ENCODE measurements at places on chromosomes 1 and 21.

- no peak for DNase-seq
Measured at GRCh38 chr21:42413500-42413899, 9.8 kb downstream of the UBASH3A start.

DNA sequence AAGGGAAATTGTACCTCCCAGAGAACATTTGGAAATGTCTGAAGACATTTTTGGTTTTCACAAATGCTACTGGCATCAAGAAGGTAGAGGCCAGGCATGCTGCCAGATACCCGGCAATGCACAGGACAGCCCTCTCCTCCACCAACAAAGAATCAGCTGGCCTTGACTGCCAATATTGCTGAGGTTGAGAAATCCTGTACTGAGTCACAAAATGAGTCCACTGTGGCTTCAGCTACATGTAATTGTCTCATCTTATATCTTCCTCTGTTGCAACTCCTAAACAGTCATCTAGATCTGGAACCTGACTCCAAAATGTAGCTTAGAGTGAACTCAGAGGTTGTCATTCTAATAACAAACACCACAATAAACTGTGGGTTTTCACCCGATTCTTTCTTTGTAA, 327.5 kb upstream of the POGK start:
- DNase-seq, result no peak

GRCh38 chr1:6342056-6342455, 51.5 kb downstream of the ACOT7 start:
- DNase-seq, result no peak

- no peak for DNase-seq
Measured at GRCh38 chr1:219140303-219140877, 33.3 kb upstream of the LYPLAL1 start.

- DNase-seq, result no peak
Measured at GRCh38 chr21:46189213-46189958, 5.1 kb upstream of the SPATC1L start.

GRCh38 chr1:43056981-43057391, 98.3 kb upstream of the SLC2A1 start:
- no peak for DNase-seq

GRCh38 chr1:160411271-160412027, 11.1 kb downstream of the VANGL2 start:
- DNase-seq, result no peak

DNA sequence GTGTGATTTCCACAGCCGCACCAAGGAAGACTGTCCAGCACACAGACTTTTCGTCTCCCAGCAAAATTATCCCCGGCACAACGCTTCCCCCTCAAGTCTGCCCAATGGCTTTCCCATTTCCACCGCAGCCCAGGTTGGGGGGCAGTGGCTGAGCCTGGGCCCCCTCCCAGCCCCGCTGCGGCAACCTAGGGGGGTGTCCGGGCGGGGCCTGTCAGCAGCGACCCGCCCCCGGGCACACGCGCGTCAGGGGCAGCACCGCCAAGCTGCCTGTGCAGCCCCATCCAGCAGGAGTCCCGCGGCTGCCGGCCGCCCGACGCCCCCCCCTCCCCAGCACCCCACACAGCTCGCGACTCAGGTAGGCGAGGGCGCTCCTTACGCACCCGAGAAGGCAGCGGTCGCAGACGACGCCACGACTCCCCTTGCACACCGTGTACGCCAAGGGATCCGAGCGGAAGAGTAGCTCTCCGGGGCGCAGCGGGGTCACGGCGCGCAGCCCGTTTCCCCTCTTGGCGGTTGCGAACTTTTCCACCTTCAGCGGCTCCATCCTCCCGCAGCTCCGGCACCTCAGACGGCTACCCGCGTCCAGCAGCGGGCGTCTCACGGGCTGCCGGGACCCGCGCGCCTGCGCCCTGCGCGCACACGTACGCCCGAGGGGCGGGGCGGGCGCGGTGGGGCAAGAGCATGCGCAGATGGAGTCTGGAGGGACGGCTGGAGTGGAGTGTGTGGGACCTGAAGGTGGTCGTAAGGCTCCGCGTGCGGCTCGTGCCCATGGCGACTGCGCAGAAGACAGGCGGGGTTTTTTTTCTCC, at the start of gene SMYD3:
SMYD3 (minus strand) TSS at position 606 of the 808 bp plus-strand sequence.
- DNase-seq, result peak; percentile 93

- no peak for DNase-seq
Measured at GRCh38 chr1:230052665-230053064, 14.4 kb upstream of the GALNT2 start.

DNA sequence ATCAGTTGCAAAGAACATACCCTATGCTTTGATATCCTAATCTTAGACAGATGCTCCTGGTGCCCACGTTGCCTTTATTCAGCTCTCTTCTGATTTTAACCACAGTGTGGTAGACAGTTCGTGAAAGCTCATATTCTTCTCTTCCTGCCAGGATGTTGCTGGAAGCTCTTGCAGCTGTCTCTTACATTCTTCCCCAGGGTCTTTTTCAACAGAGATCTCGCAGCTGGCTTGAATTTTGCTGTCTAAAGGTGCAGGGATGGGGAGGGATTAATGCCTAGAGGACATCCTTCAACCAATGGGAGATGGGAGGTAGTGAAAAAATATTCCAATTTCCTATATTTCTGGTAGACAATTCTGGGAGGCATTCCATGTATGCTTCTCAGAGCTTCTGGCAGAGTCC, 150.0 kb upstream of the APP start:
- no peak for DNase-seq

GRCh38 chr1:186443638-186444037, 17.3 kb downstream of the PDC start:
- DNase-seq, result no peak

GRCh38 chr1:181257117-181257516, 168.6 kb downstream of the IER5 start:
- DNase-seq, result no peak

GRCh38 chr1:160781914-160782689, 13.9 kb upstream of the LY9 start:
- DNase-seq, result no peak

- DNase-seq, result no peak
Measured at GRCh38 chr1:68409426-68409825, 40.3 kb downstream of the RPE65 start.

- DNase-seq, result no peak
Measured at GRCh38 chr1:147516157-147516917, 25.0 kb upstream of the BCL9 start.

DNA sequence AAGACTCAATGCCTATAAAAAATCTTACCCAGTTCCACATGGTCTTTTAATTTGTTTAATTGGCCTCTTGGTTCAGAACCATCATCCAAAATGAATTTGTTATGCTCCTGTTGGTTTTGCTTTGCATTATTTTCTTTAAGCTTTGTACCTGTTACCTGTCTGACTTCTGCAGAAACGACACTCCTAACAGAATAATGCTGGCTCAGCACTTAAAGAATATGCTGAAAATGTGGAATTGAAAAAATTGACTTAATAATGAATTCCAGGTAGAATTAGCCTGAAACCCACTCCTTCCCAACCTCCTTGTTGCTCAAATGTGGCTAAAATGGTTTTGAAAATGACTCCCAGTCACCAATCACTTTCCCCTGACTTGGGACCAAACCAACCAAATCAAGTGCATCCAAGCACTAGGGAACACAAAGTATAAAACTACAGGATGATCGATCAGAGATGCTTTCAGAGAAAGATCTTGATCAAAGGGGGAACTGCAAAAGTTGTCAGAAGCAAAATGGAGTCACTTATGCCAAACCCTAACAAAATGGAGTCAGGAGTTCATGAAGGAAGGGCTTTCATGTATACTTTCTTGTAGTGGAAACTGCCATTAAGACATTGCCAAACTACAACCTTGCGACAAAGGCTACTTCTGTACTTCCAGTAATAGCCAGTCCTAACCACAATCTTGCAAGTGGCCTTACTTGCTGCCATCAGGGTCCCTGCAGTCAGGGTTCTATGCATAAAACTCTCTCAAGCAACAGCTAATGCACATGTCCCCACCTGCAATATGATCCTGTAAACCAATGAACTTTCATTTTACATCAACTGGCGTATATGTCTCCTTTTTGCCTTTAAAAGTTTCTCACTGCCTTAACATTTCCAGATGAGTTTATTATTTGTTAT, 5.4 kb downstream of the GBP7 start:
- DNase-seq, result no peak

- no peak for DNase-seq
Measured at GRCh38 chr1:244454412-244454811, 2.7 kb upstream of the ADSS2 start.

DNA sequence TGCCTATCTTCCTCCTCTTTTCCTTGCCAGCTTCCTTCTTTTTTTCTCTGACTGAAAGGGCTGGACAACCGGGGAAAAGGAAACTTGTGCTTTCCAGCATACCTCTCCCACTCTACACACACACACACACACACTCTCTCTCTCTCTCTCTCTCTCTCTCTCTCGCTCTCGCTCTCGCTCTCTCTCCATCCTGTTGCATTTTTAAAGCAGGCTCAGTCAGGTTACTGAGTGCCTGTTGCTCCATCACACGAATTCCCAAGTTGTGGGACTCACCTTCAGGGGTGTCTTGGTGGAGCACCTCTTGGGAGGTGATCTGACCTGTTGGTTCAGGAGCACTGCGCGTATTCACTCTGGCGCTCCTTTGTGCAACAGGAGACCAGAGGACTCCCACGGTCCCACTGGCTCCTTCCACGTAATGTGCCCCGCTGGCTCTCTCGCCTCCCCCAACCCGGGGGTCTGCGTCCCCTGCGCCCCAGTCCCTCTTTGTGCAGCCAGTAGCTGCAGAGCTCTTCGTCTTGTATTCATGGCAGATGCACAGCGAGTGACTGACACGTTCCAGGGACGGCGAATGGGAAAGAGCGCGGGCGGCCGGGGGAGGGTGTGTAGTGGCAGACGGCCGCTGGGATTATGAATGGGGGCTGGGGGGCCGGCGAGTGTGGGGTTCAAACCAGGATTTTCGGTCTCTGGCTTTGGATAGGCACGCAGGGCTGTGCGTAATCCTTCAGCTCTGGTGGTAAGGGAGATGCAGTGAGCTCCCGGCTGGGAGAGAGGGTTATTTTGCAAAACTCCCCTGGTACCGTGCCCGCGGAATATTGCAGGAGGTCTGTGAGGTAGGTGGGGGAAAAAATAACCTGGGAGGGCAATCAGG, 660 bp upstream of the PDE4B start:
- no peak for DNase-seq

- DNase-seq, result no peak
Measured at GRCh38 chr1:60791226-60791625, 291.1 kb upstream of the NFIA start.

GRCh38 chr1:46767649-46768282, 31.1 kb upstream of the CYP4B1 start:
- no peak for DNase-seq

DNA sequence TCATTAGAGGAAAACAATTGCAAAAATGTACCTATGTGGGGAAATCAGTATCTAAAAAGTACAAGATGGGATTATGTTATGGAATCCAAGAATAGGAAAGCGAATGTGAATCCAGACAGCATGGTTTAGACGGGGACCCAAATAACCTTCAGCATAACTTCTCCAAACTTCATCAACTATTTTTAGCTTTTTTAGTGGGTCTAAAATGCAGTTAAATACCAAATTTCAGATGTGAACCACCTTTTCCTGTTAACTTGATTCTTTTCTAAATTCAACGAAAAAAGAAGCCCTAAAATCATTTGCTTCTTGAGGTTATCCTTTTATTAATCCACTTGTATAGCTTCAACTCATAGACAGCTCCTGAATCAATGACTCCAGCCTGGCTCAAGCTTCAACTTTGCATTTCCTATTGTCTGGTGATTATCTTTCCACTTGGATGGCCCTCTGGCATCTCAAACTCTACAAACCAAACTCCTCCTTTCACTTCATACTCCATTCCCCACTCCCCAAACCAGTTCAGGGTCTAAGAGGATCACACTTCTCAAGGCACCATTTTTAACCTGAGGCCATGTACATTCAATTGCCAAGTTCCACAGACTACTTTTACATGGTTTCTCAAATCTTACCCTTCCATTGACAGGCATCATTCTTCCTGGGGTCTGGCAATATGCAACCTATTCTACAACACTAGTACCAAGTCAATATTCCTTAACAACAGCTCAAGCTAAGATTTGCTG, 7.4 kb downstream of the ERRFI1 start:
- no peak for DNase-seq

DNA sequence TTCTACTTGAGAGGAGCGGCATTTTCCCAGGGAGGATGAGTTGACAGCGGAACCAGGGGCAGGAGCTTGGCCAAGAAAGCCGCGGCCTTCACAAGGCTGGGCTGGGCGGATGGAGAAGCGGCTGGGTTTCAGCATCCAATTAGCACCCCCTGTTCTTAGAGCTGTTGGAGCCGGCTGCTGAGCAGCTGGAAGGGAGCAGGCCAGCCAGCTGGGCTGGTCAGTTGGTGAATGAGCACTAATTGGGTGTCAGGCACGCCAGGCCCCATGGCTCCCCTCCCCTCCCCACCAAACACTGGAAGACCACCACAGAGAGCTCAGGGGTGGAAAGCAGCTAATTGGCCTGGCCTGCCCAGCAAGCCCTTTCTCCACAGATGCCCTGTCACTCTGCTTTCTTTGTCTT, 245.6 kb downstream of the RRAGC start:
- DNase-seq, result no peak

- no peak for DNase-seq
Measured at GRCh38 chr21:27017246-27017645, 50.4 kb upstream of the ADAMTS5 start.

DNA sequence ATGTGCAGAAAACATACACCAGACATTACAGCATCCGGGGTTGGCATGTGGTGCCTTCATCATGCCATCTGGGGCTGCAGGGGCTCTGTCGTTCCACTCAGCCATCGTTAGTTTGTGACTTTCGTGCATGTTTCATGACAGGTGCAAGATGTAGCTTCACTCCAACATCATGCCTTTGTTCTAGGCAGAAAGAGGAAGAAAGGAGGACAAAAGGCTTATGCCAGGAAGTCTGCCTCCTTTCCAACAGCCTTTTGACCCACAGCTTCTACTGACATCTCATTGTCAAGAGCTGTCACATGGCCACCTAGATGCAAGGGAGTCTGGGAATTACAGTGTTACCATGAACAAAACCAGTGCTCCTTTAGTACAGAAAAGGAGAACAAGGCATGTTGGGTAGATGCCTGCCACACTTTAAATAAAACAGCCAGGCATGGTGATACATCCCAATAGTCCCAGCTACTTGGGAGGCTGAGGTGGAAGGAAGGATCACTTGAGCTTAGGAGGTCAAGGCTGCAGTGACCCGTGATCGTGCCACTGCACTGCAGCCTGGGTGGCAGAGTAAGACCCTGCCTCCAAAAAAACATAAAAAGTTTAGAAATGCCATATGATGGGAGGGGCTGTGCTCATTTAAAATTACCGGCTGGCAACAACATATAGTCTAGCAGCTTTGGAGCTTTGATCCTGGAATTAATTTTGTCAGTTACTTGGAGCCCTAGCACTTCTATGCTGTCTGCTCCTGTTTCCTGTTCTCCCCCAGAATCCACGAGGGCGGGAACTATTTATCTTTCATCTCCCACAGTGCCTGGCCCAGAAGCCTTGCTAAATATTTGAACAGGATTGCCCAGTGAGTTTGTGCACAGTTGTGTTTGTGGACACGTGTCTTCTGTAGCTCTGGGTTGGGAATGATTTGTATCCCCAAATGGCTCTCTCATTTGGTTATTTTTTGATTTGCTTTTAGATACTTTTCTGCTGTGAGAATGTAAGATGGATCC, 7.4 kb downstream of the DOP1B start:
- peak; percentile 55 for DNase-seq

- peak; percentile 72 for DNase-seq
Measured at GRCh38 chr1:230548997-230549396, 93.3 kb upstream of the COG2 start.

- no peak for DNase-seq
Measured at GRCh38 chr1:84254703-84255238, 46.7 kb upstream of the SAMD13 start.

Measured in NCI-H146 (cell line).